ENCODE measurements at places on chromosomes 7 and 10. TPM values are rescaled to one million over a fixed set of nuclear protein-coding genes. Genes with fewer than 3 reads are reported as not detected.

GRCh38 chr10:71472466-71472865 lies 75.7 kb downstream of the CDH23 start:
- no peak for DNase-seq

DNA sequence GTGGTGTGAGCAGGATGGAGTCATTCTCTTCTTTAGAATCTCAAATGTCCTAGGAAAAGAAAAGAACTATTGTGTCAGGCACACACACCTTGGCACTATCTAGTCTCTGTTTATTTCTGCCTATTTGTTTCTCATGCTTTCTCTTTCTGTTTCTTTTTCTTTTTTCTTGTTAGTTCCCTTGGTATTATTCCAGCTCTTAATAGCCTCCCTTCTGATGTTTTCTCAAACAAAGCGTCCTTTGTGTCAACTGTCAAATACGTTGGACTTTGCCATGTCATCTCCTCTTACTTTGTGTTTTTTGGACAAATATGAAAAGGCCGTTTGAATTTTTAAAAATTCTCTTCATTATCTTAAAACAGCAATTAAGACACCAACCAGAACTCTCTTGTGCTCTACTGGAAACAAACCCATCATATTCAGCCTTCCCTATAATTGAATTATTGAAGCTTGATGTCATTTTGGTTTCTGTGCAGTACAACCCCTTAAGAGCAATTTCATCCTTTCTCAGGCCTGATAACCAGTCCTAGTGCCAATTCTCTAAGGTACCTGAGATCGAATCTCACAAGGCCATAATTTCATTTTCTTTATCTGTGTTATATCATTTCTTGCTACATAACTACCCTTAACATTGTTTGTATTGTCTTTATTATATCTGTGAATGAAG lies 497.8 kb upstream of the NRP1 start:
- no peak for DNase-seq

DNA sequence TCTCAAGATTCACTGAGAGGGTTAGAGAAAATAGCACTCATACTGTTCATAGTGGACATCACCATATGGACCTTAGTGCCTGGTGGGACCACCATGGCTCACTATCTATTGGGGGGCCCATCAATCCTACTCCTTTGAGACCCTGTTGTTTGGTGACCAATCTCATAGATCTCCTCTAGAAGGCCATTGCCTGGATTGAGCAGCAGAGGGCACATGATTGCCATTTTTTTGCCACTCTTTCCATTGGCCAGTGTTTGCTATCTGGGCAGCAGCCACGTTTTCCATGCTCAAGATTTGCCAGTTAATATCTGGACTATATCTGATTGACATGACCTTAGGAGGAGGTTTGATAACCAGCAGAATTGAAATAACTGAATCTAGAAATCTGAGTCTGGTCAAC lies 244.5 kb downstream of the ITGB1 start:
- no peak for DNase-seq

GRCh38 chr10:68330852-68331454 lies 911 bp upstream of the HNRNPH3 start:
- DNase-seq, result no peak

DNA sequence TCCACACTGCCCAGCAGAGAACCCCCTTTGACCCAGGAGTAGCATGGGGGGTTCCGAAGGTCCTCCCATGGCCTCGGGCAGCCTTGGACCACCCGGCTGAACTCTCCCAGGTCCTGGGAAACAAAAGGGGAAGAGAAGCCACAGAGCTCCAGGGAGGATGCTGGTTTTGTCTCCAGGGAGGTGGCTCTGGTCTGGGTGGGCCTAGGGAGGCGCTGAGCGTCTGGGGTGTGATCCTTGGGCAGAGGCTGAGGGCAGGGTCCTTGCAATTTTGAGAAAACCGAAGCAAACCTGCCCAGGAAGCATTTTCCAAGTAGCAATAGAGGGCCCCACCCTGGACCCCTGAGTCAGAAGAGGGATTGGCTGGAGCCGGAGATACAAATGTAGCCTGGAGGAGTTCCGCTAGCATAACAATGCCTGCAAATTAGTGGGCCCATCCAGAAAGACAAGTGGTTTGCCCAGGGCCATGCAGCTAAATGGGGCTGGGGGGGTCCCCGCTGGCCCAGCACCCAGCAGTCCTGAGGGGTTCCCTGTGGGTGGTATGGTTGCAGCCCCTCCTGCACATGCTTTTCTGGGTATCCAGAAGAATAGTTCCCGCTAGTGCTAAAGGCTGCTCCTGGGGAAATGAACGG lies 2.0 kb downstream of the UTF1 start:
- no peak for DNase-seq

GRCh38 chr7:49721441-49721840 lies 52.0 kb upstream of the VWC2 start:
- no peak for DNase-seq

DNA sequence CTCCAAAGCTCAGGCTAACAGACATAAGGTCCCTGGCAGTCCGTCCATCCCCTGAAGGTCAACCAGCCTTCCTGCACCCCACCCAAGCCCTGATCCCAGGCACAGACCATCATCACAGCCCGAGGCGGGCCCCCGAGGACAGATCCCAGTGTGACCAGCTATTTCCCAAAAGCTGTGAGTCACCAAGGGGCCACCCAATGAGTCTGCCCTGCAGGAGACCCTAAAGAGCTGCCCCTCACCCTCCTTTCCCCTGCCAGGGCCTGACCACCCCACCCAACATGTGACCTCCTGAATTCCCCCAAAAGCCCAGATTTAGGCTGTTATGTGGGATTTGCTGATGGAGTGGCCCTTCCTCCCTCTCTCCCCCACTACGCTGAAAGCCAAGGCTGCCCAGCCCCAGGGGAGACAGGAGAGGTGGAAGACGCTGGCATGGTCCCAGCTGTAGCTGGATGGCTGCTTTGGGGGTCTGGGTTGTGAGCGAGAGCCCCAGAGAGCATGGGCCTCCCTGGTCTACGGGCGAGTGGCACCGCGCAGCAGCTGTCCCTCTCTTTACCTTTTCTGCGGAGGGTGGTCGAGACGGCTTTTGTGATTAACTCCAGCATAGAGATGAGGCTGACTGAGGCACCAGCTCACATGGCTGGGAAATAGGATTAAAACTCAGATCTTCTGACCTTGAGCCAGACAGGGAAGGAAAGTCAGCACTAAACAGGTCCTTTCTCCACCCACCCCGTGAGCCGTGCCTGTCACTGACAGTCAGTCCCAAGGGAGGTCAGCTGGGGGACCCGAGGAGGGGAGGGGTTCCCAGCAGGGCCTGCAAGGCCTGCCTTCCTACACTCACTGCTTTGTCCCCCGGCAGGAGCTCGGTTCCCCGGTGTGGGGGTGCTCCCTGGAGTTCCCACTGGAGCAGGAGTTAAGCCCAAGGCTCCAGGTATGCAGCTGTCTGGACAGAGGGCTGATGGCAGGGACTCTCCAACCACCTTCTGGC lies 16.7 kb downstream of the ELN start:
- peak; percentile 51 for DNase-seq

DNA sequence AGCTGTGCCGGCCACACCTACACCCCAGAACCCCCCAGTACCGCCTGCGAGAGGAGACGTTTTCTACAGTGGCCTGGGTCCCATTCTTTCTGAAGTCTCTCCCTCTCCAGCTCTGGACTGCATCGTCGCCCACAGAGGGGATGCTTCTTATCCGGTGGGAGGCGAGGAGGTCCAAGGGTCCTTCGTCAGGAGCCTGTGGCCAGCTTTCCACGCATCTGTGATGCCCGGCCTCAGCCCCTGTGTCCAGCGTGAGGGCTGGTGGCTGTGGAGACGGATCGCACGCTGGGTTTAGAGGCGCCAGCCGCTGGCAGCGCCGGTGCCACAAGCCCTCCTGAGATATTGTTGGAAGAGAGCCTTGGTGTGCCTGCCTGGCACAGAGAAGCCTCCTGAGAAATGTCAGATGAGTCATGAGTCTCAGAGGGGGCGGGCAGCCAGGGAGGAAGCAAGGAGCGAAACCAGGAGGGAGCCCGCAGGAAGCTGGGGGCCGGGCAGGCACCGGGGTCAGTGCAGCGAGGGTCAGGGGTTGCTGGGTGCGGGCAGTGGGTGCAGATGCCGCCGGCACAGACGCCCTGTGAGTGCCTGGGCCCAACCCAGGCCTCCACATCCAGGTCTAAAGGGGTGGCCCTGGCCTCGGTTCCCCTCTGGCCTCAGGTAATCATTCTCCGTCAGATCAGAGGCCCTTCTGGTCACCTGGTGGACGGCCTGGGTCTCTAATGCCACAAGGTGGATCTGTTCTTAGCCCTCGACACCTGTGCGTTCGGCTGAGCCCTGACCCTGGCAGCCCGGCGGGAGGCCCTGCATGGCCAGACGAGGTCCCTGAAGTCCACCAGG lies 86.0 kb upstream of the DIP2C start:
- peak; percentile 62 for DNase-seq

- no peak for DNase-seq
Measured at GRCh38 chr10:93299606-93300287, 182.4 kb downstream of the MYOF start.

GRCh38 chr10:29751240-29751639 lies 116.5 kb upstream of the SVIL start:
- DNase-seq, result no peak

DNA sequence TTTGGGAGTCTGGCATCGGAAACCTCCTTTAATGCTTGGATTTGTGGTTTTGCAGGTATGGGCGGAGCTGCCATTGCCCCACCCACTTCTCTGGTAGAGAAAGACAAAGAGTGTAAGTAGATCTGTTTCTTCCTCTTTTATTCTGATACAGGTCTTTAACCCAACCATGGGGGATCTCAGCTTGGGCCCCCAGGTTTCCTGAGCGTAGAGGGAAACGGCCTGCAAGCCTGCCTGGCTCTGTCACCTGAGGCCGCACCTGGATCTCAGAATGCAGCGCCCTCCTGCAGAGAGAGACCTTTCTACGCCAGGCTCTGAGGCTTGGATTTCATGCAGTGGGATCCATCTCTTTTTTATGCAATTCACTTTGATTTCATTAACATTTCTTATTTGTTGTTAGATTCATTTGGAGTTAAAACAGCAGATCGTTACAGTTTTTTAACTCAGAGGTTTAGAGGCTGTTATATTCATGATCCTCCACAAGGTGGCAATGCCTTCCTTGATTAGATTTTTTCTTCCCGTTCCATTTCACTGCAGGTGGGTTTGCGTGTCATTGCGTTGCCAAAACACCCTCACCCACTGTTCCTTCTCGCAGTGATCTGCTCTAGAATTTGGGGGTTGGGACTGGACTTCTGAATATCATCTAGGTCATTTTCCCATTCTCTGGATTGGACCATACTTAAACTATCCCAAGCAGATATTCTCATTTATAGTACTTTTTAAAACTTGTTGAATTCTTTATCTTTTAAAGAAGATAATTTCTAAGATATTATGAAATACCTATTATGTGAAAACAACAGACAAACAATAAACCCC lies 20.0 kb downstream of the RBM17 start:
- peak; percentile 68 for DNase-seq

DNA sequence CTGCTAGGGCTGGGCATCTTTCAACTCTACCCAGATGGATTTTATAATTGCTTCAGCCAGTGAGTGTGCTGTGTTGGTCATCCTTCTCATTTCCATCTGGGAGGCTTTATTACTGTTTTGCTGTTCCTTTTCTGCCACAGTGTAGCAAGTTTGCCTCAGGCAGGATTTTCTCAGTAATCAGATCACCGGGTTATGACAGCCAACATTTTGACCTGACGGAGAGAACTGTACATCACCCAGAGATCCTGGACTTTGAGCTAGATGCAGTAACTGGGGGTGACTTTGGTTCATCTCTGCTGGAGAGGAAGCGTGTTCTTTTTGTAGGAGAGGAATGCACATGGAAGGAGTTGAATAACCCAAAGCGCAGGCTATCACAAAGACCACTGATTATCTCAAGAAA lies 111.8 kb upstream of the AGR3 start:
- DNase-seq, result no peak

GRCh38 chr10:43890124-43890523 lies 241.4 kb upstream of the ZNF32 start:
- no peak for DNase-seq

DNA sequence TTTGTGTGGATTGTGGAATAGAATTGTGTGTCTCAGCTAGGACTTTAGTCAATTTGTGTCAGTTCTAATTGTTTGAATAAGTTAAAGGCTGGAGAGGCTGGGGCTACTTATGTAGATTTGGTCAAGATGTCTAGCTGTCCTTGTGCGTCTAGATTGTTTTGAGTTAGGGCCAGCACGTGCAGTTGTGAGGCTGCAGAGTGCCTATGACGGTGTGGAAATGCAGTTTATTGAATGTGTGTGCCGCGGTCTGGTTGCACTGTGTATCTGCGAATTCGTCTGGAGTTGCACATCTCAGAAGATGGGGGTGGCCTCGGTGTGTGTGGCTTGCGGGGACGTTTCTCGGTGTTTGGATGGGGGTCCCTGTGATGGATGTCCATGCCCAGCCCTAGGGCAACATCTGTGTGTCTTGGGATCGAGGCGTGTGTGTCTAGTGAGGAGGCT lies 10.2 kb downstream of the EMX2 start:
- DNase-seq, result no peak

The MEOX2 gene
- not detected for total RNA-seq

The GAD2 gene
- 0.17 TPM for total RNA-seq

The GHRHR gene
- not detected for total RNA-seq

The LBX1 gene
- total RNA-seq, result not detected

The FEZF1 gene
- total RNA-seq, result 114 TPM

The GDF2 gene
- not detected for total RNA-seq

The SMKR1 gene
- 1.7 TPM for total RNA-seq

The CALML5 gene
- not detected for total RNA-seq

The BAIAP2L1 gene
- 0.92 TPM for total RNA-seq

The CDH23 gene
- 49.7 TPM for total RNA-seq

The MMP21 gene
- not detected for total RNA-seq
